Coronary artery (tissue), 2 donors: ENCODE measurements at places on chromosomes 11 and 22.

- DNase-seq: no peak
These were observed 3.1 kb downstream of the APBB1 start for GRCh38 chr11:6415797-6416196.

- no peak for DNase-seq
These were observed 771.7 kb downstream of the NTM start for GRCh38 chr11:132142121-132142520.

DNA sequence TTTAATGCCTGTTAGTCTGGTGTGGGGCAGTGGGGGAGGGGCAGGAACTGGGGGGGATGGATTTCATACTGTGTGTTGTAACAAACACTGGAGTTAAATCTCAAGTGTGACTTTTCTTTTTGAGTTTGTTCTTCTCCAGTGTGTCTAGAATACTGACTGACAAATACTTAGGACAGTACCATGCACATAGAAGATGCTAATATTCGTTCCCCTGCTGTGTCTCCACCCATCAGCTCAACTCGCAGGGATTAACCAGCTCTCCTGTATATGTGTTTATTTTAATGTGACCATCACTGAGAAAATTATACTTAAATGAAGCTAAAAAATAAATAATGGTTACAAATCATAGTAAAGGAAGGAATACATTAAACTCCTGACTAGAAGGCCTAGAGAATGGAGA is 150.9 kb upstream of the E2F8 start:
- DNase-seq: peak; percentile 5

- DNase-seq: no peak
These were observed 322.7 kb downstream of the CADM1 start for GRCh38 chr11:115181538-115181937.

GRCh38 chr22:22770280-22770871 is 117.2 kb upstream of the IGLL5 start:
- peak; percentile 58 for DNase-seq

DNA sequence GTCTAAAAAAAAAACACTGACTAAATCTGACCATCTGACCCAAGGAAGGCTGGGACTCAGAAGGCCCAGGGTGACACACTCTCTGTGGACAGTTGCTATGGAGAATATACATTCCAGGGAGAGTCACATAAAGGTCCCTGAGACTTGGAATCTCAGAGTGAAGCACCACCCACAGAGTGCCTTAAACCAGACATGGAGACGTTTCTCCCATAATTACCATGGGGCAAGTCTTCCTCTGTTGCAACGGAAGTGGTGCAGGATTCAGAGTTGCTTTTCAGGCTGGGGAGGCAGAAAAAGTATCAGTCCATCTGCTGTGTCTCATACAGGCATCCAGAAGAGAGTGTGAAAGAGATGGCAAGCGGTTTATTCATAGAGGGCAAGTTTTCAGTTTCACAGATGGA is 58.7 kb upstream of the SLN start:
- no peak for DNase-seq

GRCh38 chr22:42376711-42377554 is 55.3 kb downstream of the NFAM1 start:
- DNase-seq: no peak

DNA sequence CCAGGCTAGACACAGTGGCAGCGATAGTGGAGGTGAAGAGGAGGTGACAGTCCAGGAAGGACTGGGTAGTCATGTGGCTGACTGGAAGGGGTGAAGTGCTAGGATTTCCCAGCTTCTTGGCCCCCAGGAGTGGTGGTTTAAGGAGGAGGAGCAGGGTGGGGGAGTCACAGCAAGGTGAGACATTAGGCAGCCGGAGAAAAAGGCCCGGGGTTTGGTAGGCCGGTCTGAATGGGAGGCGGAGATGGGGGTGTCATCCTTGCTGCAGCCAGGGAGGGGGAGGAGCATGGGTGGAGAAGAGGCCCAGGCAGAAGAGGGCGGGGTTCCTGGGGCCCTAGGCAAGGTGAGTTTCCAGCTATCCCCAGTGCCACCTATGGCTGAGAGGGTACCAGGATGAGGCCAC is 6.1 kb downstream of the SIPA1 start:
- no peak for DNase-seq

DNA sequence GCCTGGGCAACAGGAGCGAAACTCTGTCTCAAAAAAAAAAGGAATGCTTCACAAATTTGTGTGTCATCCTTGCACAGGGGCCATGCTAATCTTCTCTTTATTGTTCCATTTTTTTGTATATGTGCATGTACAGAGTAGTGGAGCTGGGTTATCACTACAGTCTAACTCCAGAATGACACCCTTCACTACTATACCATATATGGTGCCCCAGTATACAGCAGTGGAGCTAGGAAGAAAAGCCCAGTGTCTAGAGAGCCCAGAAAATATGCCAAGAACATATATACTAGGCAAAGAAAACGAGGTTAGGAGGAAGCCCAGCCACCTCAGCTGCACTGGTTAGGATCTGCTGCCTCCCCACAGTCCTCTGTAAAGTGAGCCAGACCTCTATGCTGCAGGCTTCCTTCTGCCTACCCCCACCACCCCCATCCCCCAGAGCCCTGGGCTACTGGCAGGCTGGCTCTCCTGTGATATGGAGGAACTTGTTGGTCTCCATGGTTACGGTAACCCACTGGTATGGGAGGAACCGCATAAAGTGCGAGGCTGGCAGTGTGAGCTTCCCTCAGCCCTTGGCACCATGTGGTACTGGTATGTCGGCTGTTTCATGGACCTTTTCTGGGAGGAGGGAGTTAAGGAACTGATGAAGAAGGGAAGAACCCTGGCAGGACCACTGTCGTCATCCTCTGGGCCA is 34.3 kb downstream of the RCOR2 start:
- no peak for DNase-seq

GRCh38 chr22:41237707-41238569 is 2.8 kb downstream of the CHADL start:
- DNase-seq: no peak

- no peak for DNase-seq
These were observed 76.3 kb upstream of the TCF20 start for GRCh38 chr22:42346722-42347121.

DNA sequence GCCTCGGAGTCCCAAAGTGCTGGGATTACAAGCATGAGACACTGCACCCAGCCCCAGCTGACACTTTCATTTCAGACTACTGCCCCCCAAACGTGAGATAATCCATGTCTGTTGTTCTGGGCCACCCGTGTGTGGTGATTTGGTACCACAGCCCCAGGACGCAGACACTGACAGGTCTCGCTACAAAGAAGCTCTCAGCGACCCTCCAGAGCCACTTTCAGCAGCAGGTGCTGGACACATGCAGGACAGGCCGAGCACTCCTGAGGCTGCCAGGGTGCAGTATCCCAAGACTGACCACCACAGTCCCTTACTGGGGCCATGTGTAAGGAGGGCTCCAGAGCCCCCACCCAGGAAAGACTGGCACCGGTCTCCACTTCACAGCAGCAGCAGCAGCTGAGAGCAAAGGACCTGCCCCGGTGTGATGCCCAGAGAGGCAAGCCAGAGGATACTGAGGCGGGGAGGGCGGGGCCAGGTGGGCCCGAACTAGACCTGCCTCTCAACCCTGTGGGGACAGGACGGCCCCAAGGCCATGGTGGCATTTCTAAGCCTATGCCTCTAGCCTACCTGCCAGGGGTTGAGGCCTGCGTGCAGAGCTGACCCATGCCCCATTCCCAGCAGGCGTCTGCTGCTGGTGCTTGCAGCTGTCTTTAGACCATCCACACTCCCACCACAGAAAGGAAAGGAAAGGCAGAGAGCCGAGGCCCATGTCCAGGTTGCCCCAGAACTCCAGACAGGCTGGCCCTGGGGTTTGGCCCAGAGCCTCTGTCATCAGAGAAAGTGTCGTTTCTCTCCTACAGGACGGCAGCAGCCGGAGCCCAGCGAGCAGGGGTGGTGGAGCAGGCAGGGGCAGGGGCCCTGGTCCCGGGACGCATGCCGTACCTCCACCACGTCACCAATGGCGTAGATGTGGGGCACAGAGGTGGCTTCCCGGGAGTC is 28.0 kb upstream of the GNB1L start:
- peak; percentile 58 for DNase-seq

- no peak for DNase-seq
These were observed 36.1 kb downstream of the UBASH3B start for GRCh38 chr11:122691549-122692150.

DNA sequence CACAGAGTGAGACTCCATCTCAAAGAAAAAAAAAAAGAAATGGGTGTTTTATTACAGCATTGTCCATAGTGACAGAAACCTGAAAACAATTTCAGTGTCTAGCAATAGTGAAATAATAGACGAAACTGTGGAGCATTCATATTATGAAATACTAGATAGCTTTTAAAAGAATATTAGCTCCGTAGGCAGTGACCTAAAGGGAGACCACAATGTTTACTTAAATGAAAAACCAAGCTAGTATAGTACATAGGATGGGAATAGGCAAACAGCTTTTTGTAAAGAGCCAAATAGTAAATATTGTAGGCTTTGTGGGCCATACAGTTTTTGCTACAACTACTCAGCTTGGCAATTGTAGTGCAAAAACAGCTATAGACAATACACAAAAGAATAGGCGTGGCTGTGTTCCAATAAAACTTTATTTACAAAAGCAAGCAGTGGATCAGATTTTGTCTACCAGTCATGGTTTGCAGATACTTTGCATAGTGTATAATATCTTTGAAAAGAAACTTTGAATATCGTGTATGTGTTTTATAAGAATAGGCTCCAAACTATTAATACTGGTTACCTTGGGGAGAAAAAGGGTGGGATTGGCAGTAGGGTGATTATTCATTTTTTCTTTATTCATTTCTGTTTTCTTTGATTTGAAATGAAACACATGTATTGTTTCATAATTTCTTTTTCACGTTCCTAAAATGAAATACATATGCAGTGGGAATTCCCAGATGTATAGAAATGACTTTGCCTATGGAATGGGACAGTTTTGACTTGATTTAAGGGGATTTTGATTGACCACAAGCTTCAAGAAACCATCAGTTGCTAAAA is 50.7 kb downstream of the PRR5L start:
- DNase-seq: no peak

DNA sequence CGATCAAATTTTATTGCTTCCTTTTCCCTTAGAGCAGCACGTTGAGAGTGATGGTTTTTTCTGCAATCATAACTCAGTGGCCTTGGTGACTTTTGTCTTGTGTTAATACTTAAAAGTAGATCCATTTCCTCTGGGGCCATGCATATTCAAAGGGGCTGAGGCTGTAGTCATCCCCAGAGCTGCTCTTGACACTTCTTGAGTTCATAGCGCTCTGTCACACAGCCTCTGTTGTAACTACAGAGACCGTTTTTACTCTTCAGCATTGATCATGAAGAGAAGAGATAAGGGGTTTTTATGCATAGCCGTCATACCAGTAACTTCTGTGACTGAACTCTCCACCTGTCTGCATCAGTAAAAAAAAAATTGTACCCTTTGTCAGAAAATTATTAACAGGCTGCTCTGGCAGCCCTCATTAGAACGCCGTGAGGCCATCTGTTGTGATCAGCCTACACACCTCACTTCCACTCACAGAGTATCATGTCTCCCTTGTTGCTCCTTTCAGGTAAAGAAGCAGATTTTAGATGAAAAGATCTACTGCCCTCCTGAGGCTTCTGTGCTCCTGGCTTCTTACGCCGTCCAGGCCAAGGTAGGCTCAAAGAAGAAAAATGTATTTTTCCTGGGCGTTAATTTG is 38.4 kb downstream of the NF2 start:
- no peak for DNase-seq

- DNase-seq: no peak
These were observed 16.2 kb upstream of the LDLRAD3 start for GRCh38 chr11:35927682-35928081.

- no peak for DNase-seq
These were observed 80.5 kb upstream of the GNAZ start for GRCh38 chr22:22989856-22990255.

GRCh38 chr11:3861683-3862082 is 6.2 kb downstream of the STIM1 start:
- DNase-seq: no peak

GRCh38 chr11:13055200-13055599 is 46.1 kb downstream of the RASSF10 start:
- no peak for DNase-seq

- no peak for DNase-seq
These were observed 20.5 kb upstream of the SCGB1A1 start for GRCh38 chr11:62398011-62398994.

DNA sequence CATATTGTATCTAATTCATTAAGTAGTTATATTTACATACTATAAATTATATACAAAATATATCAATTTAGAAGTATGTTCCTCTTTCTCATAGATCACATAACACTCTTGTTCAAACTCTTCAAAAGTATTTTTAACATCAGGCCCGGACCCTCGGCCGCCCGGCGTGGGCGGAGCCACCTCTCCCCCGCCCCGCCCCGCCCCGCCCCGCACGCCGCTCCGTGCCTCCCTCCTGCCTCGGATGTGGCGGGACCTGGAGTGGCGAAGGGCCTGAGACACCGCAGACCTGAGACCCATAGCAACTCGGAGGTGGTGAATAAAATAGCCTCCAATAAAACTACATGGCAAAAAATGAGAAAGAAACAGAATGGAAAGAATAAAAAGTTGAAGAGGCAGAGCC is 105.9 kb upstream of the BDNF start:
- DNase-seq: no peak

DNA sequence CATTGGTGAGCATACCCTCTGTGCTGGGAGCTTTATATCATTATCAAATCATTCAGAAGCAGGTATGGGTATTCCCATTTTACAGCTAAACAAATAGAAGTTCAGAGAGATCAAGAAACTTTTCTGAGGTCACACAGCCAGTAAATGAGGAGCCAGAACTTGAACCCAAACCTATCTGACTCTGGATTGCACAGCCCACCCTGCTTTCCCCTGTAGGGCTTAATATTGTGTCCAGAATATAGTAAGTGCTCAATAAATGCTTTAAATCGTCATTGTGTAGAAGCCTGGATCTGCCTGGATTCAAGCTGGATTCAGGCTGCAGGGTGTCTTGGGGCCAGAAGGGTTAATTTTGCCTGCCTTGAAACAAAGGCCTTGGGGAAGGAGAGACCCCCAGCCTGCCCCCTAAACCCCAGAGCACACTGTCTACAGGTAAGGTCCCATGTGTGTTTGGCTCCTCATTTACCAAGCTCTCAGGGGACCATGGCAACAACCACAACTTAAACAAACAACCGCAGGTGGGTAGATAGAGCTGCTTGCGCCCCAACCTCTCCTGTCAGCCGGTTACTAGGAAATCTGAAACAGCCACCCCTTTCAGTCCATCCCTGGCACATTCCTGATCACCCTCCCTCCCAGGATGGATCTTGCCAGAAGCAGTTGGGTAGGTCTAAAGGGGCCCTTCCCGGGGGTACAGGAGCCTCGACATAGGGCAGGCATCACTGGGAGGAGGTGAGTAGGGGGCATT is 3.0 kb upstream of the SEC14L3 start:
- no peak for DNase-seq

DNA sequence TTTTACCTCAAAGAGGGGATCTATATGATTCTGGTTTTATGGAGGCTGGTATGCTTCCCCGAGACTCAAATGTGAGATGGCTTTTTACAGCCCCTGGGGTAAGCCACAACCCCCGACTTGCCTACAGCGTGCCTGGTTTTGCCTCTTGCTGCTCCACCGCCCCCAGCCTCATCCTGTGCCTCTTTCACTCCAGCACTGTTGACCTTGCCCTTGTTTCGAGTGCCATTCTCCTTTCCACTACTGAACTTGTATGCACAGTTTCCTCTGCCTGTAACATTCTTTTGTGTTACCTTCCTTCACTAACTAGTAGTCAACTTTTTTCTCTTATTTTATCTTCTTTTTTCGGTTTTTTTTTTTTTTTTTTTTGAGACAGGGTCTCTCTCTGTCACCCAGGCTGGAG is 219.0 kb upstream of the ZBED5 start:
- no peak for DNase-seq

GRCh38 chr11:3096909-3097530 is 39.8 kb upstream of the CARS1 start:
- no peak for DNase-seq
